ENCODE measurements at places on chromosomes 2 and 18. TPM values are rescaled to one million over a fixed set of nuclear protein-coding genes. Genes with fewer than 3 reads are reported as not detected.

The AGAP1 gene
- polyA plus RNA-seq = 21.0 TPM

The POLR1A gene
- 24.0 TPM for polyA plus RNA-seq

DNA sequence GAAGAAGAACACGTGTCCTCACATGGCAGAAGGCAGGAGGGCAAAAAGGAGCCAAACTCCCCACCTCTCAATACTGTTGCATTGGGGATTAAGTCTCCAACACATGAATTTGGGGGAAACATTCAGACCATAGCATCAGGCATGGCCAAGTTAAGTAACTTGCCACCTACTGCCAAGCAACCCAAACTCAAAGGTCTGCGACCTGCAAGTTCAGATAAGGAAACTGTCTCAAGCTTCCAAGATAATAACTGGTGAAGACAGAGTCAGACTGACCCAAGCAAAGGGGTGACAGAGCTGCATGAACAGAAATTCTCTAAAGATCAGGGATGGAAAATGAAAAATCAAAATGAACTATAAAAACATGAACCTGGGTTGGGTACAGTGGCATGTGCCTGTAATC, 188.7 kb upstream of the SIX3 start:
- no peak for DNase-seq

DNA sequence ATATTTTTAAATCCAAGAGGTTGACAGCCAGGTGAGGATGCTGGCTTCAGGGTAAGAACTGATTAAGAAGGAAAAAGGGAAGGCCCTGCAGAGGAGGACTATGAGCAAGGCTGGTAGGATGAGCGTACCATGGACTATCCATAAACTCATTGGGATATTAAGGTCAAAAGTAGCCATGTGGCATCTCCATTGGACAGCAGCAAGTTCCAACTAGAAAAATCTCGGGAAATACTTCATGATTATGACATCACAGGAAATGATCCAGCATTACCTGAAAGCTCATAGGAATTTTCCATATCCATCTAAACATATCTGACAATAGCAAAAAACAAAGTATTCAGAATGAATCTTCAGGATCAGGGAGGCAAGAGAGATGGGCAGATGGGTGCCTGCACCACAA, 34.2 kb downstream of the TGFA start:
- no peak for DNase-seq

The TACR1 gene
- 2.1 TPM for polyA plus RNA-seq

GRCh38 chr2:33215299-33215698, 261.1 kb upstream of the RASGRP3 start:
- no peak for DNase-seq

The ACTG2 gene
- polyA plus RNA-seq = 1.2 TPM

DNA sequence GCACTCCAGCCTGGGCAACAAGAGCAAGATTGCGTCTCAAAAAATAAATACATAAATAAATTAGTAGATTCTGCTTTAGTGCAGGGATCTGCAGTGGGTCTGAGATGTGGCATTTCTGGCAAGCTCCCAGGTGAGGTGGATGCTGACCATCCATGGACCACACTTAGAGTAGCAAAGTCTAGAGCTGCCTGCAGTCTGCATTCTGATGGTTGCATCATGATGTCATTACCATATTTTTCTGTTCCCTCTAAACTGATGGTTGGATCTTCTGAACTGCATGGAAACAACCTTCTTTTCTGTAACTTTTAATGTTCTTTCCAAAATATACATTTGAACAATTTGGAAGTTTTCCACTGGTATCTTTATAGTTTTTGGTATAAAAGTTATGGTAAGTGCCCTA, 42.9 kb downstream of the MYL12B start:
- no peak for DNase-seq

DNA sequence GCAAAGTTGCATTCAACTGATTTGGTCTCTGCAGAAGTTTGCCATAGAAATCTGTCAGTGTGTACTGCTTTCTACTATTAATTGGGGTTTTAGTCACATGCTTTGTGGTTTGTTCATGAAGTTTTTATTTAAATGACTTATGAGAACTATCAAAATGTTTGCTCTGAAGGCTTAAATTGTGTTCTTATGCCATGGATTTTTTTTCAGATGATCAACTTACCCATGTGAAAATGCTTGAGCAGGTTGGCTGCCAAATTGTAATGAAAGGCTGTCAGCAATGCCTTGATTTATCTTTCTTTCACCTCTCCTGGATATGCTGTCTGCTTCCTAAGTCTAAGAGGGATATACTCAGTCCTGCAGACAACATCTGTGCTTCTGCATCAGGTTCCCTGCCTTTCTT, 50.7 kb downstream of the FMNL2 start:
- DNase-seq = no peak

- peak; percentile 26 for DNase-seq
Observed at GRCh38 chr2:111068435-111069058, 52.2 kb upstream of the BCL2L11 start.

DNA sequence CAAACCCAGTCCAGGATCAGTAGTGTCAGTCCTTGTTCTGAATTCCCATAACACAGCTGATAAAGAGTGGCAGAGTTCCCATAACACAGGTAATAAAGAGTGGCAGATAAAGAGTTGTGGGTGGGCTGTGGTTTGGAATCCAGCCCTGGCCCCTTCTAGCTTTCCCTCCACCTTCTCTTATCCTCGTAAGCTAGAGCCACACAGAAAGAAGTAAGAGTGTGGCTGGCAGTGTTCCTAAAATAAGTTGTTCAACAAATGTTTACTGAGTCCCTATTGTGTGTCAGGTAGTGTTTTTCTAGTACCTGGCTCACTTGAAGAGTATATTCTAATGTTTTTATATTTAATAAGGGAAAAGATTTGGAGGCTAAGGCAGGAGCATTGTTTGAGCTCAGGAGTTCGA, 65.0 kb upstream of the BCL2L11 start:
- no peak for DNase-seq

DNA sequence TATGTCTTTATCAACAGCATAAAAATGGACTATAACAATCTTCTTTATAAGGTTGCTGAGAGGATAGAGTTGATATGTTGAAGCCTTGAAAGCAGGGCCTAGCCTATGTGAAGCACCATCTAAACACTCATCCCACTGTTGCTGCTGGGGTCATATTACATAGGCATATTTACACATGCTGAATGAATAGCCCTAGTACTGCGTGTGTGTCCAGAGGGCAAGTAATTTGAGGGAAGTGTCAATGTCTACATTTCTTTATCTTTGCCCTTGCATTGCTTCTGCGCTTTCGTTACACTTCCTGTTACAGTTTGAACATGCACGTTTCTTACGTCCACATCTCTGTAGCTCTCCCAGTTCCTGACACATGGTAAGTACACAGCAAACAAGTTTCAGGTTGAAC, 280.3 kb upstream of the ATP5MC3 start:
- no peak for DNase-seq

GRCh38 chr18:48408727-48409590, at the start of gene ZBTB7C:
Gene ZBTB7C (minus strand): TSS chr18:48409383.
- DNase-seq = no peak

DNA sequence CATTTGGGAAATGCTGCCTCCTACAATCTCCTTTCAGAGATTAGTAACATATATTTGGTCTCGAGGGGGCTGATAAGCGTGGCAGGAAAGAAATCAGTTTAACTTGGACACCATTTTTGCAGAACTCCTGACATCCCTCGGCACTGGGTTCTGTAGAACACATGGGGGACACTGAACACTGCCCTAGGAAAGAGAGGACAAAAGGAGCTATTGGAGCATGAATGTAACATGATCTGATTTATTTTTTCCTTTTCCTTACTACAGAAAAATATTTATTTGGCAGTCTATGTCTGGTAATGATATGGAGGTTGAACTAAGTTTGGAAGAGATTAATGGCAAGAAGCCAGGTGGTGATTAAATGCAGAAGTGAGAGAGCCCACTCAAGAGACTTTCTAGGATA, 153.8 kb downstream of the AFF3 start:
- DNase-seq = peak; percentile 61

DNA sequence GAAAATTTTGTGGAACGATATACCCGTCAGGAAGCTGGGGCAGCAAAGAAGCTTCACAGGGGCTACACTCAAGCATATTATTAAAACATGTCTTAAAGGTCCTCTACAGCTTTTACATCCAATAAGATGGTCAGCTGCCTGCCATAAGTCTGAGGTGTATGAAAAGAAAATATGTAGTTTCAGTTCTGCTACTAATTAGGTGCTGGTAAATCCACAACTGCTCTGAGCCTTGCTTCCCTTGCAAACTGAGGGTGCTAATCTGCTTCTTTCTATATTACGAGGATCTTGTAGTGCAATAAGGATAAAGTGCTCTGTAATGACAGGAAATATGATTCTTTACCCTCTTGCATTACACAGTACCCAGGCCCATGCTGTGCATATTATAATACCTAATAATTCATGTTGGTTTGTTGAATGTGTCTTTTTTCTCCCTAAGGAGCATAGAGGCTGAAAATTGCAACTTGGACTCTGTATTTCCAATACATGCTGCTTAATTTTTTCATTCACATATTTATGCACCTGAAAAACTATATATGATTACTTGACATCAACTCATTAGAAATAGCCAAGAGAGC, 14.5 kb upstream of the SLC8A1 start:
- DNase-seq = no peak

GRCh38 chr2:167253025-167253424, 364.7 kb downstream of the XIRP2 start:
- no peak for DNase-seq

- DNase-seq = no peak
Observed at GRCh38 chr2:134232461-134232860, 21.4 kb upstream of the MGAT5 start.

DNA sequence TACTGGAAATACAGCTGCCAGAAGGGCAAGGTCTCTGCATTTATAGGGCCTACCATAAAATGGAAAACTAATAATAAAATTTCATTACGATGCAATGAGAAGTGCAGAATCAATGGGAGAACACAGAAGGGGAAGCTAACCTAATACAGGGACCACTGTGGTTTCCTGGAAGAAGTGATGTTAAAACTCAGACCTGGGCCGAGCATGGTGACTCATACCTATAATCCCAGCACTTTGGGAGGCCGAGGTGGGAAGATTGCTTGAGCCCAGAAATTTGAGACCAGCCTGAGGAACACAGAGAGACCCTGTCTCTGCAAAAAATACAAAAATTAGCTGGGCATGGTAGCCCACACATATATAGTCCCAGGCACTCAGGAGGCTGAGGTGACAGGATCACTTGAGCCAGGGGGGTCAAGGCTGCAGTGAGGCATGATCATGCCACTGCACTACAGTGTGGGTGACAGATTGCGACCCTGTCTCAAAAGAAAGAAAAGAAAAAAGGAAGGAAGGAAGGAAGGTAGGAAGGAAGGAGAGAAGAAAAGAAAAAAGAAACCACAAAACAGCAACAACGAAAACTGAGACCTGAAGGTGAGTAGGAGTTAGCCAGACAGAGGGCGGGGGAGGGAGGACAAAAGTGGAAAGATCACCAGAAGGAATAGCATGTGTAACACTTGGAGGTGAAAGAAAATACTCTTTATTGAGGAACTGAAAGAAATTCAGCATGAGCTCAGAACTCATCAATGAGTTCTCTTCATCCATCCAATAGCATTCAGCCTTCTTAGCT, 58.3 kb upstream of the DTNA start:
- DNase-seq = no peak

Data from renal pelvis (tissue), 12 donors.